ENCODE measurements at places on chromosomes 4 and X.

- no peak for DNase-seq
Observed at GRCh38 chr4:173277340-173277739, 56.8 kb downstream of the HMGB2 start.

- no peak for DNase-seq
Observed at GRCh38 chrX:28584025-28584424, 3.2 kb upstream of the IL1RAPL1 start.

DNA sequence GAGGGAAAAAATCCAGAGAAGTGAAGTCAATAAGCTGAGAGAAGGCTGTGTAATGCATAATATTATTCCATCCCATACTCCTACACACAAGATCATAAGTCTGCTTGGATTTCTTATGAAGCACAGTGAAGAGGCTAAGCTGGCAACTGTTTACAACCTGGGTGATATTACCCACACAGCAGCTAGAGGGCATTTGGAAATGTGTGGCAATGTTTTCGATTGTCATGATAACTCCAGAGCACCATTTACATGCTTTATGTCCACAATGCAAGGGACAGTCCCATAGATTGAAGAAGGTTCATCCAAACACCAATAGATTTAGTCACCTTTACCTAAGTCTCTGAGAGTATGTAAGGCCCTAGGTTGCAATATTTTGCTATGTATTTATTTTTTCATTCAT lies 412.2 kb downstream of the PPP3CA start:
- no peak for DNase-seq

DNA sequence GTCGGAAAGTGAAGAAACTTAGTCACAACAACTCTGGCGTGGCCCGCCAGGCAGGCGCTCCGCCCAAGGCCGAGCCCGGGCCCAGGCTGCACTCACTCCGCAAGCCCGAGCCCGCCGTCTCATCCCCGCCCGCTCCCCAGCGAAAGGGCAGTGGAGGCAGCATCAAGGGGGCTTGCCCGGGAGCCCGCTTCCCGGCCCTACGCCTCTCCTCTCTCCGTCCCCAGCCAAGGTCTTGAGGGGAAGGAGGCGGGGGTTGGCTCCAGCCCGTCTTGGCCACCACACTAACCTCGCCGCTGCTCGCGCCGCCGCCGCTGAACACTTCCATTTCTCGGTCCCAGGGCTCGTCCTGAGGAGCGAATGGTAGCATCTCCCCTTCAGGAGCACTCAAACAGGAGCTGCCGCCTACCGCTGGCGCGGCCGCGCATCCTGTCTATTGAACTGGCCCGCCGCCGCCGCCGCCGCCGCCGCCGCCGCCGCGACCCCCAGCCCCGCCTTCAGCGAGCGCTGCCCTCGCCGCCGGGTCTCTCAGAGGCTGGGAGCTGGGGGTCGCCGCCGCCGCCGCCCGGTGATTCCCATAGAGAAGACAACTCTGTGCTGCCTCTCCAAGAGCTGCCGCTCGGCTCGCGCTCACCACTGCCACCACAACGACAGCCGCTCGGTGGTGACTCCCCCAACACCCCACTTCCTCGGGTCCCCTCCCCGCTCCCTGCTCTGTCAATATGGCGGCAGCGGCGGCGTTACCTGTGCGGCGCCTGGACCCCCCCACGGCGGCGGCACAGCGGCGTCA lies at the start of gene RPS6KA6:
TSS of gene RPS6KA6 (minus strand) at position 667 of the 787 bp plus-strand sequence. CDS start at position 367, 300 bp downstream.
- DNase-seq = no peak

GRCh38 chr4:1414831-1415680 lies 8.8 kb upstream of the NKX1-1 start:
- no peak for DNase-seq

GRCh38 chrX:40201329-40201885 lies 103.6 kb upstream of the BCOR start:
- no peak for DNase-seq

GRCh38 chr4:82382751-82383150 lies 9.0 kb upstream of the HNRNPD start:
- DNase-seq = no peak

DNA sequence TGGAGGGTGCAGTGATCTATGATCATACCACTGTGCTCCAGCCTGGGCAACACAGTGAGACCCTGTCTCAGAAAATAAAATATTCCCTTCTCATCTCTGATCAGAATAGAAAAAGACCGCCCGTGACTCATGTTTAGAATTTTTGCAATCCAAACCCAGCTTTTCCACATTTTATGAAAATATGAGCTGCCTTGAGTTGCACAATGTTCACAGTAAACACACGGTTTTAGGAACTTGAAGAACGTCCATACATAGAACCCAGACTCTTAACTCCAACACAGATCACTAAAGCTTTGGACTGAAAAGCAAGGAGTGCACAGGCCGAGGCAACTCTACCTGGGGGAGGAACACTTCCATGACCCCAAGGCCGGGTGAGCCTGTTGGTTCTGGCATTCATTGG lies 305.0 kb downstream of the TENM3 start:
- no peak for DNase-seq

- DNase-seq = no peak
Observed at GRCh38 chr4:149555146-149555545, 260.5 kb downstream of the IQCM start.

- peak; percentile 82 for DNase-seq
Observed at GRCh38 chrX:79259073-79259689, 108.0 kb downstream of the ITM2A start.

DNA sequence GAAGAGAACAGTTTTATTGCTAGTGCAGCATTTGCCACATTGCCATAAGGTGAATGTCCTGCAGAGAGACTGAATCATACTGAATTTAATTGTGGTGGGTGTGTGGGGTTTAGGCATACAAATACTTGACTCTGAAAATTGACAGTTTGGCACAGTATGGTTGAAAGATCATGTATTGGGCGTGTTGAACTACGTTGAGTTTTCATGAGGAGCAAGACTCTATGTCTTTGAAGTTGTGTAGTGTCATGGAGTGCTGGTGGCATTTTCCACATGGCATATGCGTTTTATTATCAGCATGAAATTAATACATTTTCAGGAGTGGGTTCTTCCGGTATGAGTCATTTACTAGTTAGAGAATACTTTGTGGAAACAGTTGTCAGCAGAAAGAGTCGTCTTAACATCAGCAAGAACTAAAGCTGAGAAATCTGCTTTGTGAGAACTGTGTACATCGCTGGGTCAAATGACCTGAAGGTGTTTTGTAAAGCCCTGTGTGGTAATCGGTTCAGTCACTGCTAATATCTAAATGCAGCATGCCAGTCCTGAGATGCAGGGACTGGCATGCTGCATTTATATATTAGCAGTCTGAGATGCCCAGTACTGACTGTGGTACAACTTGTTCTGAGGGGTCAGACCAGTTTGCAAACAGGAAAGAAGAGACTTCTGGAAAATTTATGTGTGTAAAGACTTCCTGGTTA lies 50.3 kb downstream of the ARHGAP10 start:
- no peak for DNase-seq

DNA sequence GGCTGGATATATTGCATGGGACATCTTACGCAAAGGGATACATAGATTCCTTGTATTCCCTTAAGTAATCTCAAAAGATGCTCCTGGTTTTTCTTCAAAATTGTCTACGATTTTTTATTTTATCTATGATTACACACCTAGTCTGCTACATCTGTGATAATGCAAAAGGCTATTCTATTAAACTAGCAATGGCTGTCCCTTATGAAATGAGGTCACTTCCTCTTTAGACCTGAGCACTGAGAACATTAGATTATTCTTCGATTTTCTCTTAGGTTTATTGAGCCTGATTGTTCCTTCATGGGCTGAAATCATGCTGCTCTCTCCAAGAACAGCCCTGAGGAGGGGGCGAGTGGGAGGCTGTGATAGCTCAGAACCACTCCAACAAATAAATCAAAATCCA lies 126.8 kb upstream of the ENPP6 start:
- DNase-seq = no peak

- no peak for DNase-seq
Observed at GRCh38 chr4:88014386-88014905, 7.0 kb downstream of the PKD2 start.

DNA sequence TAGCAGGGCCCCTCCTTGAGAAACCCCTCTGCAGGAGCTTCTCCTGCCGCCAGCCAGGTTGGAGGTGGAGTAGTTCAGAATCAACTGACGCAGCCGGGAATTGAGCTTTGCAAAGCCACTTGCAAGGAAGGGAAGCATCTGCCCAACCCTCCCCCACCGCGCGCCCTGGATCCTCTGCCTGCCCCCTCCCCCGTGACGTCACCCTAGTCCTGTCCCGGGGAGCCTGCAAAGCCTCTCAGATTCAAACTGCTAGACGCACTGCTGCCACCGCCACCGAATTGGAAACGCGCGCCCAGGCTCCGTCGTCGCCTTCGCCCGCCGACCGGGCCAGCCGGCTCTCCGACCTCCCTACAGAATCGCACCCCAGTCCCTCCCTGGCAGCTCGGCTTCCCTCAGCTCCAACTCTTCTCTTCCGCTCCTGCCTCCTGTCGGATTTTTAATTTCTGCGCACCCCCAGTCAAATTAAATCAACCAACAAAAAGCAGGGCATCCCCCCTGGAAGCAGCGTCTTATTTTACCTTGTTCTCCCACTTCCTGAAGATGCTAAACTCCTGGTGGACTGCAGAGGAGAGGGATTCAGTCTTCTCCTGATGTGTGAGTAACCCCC lies 3.8 kb downstream of the SLITRK2 start:
- DNase-seq = no peak

- no peak for DNase-seq
Observed at GRCh38 chrX:5681159-5681558, 547.5 kb downstream of the NLGN4X start.

GRCh38 chrX:68894142-68894512 lies 65.3 kb downstream of the EFNB1 start:
- DNase-seq = no peak

GRCh38 chr4:139958739-139959098 lies 195.3 kb downstream of the MAML3 start:
- DNase-seq = no peak

DNA sequence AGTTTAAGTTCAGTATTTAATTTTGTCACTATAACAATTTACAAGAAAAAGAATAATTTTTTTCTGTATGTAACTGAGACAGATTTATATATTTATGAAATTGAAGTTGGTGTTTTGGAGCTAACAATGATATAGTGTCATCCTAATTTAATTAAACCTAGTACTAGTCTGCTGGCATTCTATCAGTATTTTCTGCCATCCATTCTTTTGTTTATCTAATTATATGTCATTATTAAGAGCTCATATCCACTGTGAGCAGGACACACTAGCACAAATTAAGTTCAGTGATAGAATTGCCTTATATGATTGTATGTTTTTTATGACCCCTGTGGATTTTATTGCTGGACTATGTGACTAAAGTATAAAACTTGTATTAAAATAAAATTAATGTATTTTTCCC lies 996.5 kb downstream of the CCSER1 start:
- DNase-seq = no peak

GRCh38 chr4:94406668-94407437 lies 44.9 kb upstream of the PDLIM5 start:
- peak; percentile 71 for DNase-seq

DNA sequence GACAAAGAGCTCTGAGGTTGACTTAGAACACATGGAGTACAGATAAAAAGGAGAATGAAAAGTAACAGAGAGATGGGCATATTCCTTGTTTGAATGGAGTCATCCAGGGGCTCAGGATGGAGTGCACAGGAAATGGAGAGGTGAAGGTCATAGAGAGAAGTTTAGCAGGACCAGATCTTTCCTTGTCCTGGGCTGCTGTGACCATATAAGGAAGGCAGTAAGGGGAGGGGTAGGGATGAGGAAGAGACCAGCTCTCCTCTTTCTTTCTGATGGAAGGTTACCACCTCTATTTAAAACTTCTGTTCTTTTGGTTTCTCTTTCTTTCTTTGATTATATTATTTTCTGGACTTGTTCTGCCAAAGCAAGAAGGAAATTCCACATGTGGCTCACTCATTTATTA lies 27.0 kb downstream of the AR start:
- DNase-seq = no peak

DNA sequence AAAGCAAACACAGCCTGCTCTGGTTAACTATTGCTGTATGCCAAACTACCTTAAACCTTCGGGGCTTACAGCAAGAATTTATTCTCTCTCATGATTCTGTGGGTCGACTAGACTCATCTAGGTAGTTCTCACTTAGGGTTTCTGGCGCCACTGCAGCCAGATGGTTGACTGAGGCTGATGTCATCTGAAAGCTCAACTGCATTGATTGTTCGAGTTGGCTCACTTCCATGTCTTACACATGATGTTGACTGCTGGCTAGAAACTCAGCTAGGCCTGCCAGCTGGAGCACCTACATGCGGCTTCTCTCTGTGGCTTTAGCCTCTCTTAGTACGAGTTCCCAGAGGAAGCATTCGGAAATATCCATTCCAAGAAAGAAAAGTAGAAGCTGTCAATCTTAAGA lies 103.2 kb downstream of the SRPX start:
- no peak for DNase-seq

DNA sequence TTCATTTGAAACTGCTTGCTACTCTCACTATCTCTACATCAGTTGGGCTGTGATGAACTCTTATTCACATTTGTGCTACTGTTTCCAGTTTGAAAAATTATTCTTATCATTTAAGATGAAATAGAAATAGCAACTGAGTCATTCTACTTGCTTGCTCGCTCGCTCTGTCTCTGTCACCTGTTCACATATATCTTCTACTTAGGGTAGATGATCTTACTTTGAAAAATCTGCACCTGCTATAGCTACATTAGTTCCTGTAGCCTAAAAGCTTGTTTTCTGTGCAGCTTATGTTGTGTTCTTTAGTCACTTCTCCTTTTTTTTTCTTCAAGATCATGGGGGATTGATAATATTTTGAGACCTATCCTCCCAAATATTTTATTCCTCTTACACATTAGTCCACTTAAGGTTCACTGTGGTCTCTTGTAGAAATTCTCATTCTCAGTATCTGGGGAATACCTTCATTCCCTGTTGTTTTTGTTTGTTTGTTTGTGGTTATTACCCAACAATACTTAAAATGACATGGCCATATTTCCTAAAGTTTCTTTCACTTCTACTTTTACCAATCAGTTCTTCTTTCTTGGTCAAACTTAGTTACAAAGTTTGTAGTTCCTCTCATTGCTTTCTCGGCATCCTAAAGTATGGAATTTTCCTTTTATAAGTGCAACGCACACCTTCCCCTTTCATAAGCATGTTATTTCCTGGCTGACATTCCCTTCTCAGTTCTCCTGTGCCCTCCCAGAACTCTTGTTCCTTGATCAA lies 36.5 kb downstream of the CLCN5 start:
- no peak for DNase-seq

DNA sequence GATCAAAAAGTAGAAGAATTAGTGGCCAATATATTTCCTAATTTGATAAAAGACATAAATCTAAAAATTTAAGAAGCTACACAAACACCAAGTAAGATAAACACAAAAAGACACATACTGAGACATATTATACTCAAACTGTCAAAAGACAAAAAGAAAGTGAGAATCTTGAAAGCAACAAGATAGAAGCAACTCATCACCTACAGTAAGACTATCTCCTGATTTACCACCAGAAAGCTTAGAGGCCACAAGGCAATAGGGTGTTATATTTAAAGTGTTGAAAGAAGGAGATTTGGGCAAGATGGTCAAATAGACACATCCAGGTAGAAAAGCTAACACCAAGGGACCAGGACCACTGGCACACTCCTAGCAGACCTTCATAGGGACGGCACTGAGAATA lies 79.4 kb downstream of the ITM2A start:
- DNase-seq = no peak

Data from DND-41 (cell line).